NCI-H774 (cell line): ENCODE measurements at places on chromosomes 12 and 14.
A peak's percentile ranks its signal among the peaks of the same experiment; 100 is the strongest.

GRCh38 chr14:22819151-22819988 is 4.1 kb upstream of the SLC7A7 start:
- DNase-seq = no peak

GRCh38 chr12:110012137-110012536 is 12.9 kb downstream of the ANKRD13A start:
- DNase-seq = no peak

DNA sequence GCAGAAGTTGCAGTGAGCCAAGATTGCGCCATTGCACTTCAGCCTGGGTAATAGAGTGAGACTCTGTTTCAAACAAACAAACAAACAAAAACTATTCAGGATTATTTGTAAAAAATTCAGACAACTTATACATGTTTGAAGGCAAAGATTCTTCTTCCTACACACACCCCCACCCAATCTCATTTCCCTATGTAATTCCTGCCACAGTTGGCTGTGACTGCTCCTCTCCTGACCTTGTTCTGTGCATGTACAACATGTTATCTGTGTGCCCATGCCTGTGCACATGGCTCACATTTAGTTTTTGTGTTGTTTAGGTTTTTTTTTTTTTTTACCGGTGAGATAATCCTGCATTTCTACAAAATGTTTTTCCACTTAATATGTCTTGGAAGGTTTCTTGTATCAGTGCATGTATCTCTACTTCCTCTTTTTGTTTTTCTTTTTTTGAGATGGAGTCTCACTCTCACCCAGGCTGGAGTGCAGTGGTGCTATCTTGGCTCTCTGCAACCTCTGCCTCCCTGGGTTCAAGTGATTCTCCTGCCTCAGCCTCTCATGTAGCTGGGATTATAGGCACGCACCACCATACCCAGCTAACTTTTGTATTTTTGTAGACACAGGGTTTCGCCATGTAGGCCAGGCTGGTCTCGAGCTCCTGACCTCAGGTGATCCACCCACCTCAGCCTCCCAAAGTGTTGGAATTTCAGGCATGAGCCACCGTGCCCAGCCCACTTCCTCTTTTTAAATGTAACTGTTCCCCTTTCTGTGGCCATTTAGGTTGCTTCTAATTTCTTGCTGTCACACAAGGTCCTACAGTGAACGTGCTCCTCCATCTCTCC is 8.7 kb downstream of the CFAP251 start:
- no peak for DNase-seq

- DNase-seq = peak; percentile 70
Measured at GRCh38 chr12:113030875-113031525, 25.5 kb upstream of the DTX1 start.

DNA sequence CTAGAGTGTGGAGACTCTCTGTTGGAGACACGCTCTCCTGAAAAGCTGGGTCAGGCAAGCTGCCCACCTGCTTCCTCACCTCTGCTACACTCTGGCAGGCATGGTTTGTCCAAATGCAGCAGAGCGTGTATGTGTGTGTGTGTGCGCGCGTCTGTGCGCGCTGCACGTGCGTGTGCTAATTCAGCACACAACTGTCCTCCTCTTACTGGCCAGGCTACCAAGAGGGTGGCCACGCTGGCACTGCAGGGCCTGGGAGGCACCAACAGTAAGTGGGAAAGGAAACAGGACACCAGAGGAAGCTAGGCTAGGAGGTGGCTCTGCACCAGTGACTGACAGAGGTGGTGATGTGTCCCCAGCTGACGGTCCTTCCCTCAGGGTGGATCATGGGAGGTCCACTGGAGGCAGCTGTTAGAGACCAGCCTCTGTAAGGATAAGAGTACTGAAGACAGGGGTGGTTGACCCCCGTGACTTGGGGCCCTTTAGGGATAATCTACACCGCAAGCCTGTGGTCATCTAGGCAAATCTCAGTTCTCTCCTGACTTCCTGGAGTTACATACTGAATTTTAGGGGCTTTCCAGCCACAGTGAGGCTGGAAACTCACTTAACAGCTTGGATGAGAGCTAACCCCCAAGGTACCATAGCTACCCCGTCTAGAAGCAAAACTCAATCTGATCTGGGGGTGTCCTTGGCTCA is 15.6 kb upstream of the TFCP2 start:
- DNase-seq = no peak

DNA sequence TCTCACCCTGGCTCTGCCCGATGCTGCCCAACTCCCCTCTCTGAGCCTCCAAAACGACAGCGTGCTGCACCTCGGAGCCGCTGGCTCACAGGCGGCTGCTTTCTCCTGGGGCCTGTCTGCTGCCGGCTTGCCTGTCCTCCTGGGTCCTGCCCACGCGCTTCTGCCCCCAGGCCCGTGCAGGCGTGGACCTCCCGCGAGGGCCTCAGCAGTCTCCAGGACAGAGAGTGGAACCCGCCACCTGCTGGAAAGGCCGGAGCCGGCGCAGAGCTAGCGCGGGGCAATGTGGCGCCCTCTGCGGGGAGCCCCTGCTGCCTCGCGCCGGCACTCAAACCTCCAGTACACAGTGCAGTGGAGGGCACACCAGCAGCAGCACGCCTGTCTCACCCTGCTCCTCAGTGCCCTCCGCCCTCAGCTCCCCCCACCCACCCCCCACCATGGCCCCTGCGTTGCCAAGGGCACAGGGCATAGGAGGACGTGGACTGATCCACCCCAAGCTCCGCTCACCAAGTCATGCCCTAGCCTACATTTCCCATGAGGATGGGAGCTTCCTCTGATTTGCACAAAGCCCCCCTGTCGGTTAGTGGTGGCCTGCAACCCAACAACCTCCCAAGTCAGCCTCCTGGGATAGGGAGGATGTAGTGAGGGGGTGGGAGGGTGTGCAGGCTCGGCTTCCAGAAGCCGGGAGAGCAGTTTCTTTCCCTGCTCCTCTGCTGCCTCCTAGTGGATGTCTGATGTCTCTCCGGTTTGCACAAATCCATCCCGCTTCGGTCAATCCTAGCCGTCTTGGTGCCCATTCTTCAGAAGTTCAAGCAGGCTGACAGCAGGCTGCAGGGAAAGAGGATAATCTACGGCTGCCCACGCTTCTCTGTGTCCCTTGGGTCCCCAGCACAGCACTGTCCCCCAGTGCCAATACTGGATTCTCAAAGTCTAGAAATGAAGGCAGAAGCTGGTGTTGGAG is 25.2 kb downstream of the KRT8 start:
- peak; percentile 84 for DNase-seq

- peak; percentile 68 for DNase-seq
Measured at GRCh38 chr12:31118347-31119191, 44.9 kb downstream of the DDX11 start.

DNA sequence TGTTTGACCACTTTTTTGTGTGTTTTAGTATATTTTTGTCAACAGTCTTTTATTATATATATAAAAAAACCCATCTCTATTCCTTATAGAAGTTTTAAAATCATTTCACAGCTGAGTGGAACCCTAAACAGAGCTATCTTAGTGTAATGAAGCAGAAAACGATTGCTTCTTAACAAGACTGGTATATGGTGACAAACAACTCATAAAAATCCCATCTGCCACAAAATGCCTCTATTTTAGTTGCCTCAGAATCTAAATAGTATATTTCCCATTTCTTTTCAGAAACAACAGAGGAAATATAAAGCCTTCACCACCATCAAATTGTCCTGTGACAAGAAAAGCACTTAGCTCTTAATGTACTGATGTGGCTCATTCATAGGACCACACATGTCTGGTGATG is 322.4 kb downstream of the ATP23 start:
- DNase-seq = no peak

DNA sequence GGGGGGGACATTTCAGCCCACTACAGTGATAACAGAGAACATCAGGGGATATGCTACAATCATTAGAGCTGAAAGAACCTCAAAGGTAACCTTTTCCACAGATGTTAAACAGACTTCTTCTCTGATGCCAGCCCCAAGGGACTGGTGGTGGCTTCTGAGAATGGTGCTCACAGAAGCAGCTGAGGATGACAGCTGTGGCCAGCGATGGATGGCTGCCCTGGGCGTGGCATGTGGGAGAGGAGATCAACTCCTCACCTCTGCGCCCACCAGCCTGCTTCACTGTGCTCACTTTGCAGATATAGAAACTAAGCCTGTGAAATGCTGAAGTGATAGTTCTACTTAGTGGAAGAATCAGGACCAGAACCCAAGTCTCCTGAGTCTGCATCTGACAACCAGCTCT is 33.0 kb downstream of the FOXN3 start:
- DNase-seq = no peak

DNA sequence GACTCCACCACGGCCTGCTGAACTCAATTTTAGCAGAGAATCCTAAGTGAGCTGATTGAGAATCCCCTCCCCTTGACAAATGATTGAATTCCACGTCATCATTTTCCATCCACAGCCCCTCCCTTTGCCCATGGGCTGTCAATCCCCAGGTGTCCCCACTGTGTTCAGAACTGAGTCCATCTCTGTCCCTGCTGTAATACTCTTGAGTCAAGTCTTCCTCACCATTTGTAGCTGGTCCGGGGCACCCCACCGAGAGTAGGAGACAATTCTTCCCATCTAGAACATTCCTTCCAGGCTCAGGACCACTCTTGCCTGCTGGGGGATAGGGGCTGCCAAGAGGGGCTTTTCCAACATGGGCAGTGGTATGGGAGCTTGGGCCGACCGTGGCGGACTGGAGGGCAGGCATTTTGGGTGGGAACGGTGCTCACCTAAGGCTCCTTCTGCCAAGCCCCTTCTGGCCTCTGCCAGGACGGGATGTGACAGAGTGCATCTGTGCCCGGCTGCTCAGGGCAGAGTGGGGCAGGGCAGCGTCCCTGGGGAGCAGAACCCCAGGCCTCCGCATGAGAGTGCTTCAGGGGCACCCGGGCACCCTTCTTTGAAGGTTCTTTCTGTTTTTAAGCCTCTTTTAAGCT is 218.1 kb upstream of the RTL1 start:
- DNase-seq = no peak

DNA sequence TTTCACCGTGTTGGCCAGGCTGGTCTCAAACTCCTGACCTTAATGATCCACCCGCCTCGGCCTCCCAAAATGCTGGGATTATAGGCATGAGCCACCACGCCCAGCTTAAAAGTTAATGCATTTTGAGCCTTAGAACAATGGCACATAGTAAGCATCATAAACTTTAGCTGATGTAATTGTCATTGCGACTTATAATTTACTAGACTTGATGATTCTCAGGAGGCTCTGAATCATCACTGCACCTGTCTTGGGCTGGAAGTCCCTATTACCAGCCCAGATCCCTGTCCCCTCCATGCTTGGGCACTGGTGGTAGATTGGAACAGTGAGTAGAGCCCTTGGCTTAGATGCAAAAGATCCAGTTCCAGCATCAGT is 26.1 kb downstream of the KMT5A start:
- no peak for DNase-seq

GRCh38 chr14:99549684-99550083 is 54.3 kb downstream of the CCDC85C start:
- DNase-seq = peak; percentile 14

- no peak for DNase-seq
Measured at GRCh38 chr12:102543494-102544485, 63.4 kb upstream of the IGF1 start.

DNA sequence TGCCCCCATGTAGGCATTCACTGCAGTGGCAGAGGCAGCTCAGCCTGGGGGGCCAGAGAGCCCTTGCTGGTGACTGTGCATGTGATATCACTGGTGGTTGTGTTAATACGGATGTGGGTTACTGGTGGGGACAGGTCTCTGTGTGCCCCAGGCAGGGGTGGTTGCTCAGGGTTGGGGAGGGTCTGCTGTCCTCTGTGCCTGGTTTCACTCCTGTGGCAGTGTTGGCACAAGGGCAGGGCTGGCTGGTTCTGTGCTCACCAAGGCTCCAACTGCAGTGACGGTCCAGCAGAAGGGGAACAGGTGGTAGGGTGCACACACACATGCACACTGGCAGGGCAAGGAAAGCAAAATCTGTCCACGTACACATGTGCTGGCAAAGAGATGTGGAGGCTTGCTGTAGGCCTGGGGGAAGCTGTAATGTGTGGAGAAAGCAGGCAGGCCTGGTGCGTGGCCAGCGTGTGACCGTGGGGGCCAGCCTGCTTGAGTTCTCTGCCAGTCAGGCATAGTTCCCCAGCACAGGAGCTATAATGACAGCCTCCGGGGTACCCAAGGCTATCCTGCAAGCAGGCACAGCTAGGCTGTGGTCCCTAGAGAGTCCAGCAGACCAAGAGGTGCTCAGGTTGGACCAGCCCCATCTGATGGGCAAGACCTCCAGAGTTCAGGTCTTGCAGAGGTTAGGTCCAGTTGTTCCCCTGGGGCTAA is 254.6 kb downstream of the FBXL14 start:
- no peak for DNase-seq

DNA sequence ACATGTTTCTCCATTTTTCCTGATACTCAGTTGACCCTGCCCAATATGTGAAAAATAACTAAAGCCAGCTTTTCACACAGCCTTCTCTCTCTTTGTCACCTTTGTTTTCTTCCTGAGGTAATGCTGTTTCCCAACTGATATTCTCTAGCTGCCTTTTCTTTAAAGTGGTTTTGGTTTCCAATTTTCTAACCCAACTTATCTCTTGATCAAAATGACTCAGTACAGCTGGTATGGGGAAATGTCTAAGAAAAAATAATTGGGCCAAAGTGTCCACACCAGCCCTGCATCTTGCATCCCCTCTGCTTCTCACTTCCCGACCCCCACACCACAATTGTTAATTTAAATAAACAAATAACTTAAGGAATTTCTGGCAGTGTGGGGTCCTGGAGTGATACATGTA is 193.8 kb downstream of the SYT1 start:
- no peak for DNase-seq

DNA sequence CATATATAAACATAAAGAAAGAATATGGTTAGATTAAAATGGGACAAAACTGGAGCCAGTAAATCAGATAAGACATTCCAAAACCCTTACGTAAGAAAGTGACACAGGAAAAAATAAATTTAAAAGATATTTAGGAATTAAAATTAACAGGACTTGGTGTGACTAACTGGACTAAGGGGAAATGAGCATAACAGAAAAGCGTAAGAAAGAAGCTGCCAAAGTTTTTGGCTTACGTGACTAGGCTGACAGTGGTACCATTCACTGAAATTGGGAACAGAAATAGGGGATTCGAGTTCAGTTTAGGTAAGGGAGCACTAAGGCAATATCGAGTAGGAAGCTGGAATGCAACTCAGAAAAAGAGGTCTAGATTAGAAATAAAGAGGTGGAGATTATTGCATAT is 7.8 kb downstream of the CDK17 start:
- DNase-seq = no peak

- DNase-seq = peak; percentile 64
Measured at GRCh38 chr12:71155225-71155624, 2.6 kb downstream of the TSPAN8 start.

DNA sequence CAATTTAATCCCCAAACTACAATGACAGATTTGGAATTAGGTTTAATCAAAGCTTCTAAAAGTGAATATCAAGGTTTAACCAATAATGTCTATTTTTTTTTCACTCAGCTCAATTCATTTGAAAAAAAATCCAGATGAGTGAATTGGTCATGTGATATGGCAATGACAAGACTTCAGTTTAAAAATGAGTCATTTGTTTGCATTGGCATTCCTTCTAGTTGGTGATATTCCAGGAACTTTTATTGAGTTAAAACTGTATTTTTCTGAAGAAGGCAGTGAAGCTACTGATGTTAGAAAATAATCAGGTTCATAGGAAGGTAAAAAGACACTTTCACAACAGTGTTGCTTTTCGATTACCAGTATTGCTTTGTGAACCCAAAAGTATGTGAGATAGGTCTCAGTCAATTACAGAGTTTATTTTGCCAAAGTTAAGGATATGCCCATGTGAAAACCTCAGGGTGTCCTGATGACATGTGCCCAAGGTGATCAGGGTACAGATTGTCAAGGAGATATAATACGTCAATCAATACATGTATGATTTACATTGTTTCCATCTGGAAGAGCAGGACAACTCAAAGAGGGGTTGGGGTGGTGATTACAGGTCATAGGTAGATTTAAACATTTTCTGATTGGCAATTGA is 1214.9 kb downstream of the GALC start:
- DNase-seq = no peak

- DNase-seq = no peak
Measured at GRCh38 chr12:56104815-56105608, 653 bp downstream of the PA2G4 start.
